ENCODE measurements at places on chromosomes 6 and 20.

- DNase-seq: no peak
These were observed 225.5 kb downstream of the BCKDHB start for GRCh38 chr6:80331974-80332373.

DNA sequence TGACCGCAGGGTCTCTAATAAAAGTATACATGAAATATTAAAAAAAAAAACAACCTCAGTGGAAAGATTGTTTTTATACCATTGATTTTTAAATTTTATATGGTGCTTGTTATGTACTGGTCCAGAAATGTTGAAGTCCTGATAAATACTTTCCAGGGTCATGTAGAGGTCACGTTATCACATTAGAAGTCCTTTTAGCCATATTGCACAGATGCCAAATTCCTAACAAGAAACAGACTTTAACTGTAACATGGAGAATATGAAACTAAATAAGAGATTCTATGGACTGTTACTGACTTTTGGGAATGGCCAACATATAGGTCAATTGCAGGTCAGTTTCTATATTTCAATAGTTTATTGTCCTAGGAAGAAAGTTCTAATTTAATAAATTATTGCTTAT is 89.0 kb downstream of the ADGRB3 start:
- DNase-seq: no peak

- DNase-seq: no peak
These were observed 139.2 kb upstream of the SASH1 start for GRCh38 chr6:148203281-148203925.

DNA sequence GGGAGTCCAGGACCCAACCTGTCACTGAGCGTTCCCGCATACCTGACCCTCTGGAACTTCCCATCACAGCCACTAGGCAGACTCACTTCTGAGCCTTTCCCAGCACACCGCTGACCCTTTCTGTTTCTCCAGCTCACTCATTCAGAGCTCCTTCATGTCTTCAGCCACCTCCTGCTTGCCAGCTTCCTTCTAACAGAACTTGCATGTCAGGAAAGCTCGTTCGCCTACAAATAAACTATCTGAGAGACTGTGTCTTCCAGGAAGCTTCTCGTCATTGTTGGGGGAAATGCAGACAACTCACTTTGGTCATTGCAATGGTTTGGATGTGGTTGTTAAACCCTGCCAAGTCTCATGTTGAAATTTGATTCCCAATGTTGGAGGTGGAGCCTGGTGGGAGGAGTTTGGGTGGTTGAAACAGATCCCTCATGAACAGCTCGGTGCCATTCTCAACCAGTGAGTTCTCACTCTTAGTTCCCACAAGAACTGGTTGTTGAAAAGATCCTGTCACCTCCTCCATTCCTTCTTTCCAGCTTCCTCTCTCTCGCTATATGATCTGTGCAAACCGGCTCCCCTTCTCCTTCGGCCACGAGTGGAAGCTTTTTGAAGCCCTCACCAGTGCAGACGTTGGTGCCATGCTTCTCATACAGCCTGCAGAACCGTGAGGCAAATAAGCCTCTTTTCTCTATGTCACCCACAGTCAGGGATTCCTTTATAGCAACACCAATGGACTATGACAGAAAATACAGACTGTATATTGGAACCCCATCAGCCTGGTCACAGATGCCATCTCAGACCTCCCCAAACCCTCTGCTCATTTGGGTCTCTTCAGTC is 1.4 kb upstream of the MUC21 start:
- peak; percentile 87 for DNase-seq

DNA sequence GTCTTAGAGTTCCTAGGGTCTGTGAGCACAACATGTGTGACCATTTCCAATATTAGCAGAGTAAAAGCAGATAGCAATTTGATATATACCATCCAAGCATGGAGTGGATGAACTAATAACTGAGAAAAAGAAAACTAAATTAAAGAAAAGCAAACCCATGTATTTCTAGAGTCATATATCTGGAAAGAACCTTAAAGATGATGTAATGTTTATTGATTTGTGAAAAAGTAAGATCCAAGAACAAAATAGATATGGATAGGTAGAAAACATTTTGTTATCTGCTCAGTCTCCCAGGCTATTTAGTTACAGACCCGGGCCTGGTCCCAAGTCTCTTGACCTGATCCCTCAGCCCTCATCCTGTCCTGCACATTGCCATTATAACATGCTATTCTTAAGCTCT is 526.8 kb downstream of the EPM2A start:
- no peak for DNase-seq

DNA sequence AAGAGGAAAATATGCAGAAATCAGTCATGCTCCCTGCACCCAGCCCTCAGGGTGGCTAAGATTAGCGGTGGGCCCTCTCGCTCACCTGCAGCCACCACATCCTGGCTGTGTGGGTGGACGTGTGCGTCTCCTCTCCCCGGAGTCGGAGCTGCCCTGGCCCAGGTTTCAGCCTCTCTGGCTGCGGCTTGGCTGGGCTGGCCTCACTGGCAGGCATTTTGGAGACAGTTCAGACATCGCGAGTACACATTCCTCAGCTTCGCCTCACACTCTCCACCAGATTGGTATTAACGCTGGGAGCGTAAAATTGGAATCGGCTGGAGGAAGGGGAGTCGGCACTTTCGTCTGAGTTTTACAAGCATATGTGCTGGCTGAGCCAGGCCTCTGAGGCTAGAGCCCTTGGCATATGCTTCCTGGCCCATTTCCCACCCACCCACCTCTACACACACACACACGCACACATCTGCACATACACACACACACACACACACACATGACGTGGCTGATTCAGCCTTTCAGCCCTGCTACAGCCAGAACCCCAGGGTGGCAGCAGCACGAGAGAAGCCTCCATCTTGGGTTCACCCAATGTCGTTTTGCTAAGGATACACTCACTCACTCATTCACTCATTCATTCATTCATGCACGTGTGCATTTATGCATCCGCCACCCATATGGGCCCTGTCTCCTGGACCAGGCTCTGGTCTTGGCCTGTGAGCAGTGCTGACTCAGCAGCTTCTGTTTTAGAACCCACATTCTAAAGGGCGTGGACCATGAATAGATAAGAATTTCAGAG is 42.9 kb downstream of the BCAS4 start:
- DNase-seq: no peak

GRCh38 chr20:10218536-10219451 is at the start of gene SNAP25:
Gene SNAP25, plus strand, starts transcription at chr20:10218830. Its CDS starts 56,662 bp downstream, at chr20:10275492.
- DNase-seq: peak; percentile 97

DNA sequence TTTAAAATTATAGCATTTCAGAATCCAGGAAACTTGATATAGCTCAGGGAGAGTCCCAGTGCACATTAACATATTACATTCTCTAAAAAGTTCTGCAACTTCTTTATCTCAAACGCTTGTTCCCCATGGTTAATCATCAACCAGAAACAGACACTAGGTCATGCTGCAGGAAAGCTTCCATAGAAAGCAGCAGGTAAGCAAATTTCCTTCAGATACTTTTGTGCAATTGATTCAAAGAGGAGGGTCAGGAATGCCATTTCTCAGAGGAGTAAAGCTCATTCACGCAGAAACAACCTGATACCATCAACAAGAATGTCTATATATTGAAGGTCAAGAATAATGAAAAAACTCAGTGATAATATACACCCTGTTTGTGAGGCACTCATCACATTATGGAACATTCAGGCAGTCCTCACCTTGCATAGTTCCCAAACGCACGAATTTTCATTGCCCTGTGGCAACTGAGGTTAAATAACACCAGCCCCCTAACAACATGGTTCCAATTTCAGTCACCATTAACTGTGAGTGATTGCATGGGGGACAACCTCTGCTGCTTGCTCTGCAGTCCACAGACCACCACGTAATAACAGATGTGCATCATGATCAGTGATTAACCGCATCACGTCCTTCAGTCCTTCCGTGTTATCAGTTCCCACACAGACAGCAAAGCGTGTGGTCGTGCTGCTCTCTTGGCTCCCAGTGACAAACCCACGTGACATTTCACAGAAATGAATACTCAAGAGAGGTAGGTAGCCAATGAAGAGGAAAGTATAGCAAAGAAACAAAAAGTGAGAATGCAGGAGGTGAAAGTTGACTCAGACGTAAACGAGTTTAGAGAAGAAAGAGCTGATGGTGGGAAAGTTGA is 95.7 kb downstream of the LY86 start:
- DNase-seq: no peak

GRCh38 chr6:62940848-62941247 is 270.4 kb upstream of the FKBP1C start:
- DNase-seq: no peak

DNA sequence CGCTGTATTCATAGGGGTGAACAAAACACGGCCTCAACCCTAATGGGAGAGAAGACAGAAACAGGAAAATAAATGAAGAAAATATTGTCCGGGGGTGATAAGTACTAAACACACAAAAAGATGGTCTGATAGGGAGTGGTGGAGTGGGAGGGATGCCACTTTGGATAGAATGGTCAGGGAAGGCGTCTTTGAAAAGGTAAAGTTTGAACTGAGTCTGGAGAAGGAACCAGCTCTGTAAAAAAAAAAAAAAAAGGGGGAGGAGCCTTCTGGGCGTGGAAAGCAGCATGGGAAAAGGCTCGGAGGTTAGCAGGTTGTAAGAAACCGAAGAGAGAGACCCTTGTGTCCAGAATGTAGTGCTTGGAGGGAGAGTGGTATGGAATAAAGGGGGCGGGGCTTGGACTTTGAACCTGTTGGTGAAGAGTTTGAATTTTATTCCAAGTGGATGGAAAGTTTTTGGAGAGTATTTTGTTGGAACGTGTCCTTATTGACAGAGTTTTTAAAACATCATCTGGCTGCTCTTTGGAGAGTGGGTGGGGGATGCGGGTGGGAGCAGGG is 1.8 kb downstream of the CHMP4B start:
- DNase-seq: no peak

DNA sequence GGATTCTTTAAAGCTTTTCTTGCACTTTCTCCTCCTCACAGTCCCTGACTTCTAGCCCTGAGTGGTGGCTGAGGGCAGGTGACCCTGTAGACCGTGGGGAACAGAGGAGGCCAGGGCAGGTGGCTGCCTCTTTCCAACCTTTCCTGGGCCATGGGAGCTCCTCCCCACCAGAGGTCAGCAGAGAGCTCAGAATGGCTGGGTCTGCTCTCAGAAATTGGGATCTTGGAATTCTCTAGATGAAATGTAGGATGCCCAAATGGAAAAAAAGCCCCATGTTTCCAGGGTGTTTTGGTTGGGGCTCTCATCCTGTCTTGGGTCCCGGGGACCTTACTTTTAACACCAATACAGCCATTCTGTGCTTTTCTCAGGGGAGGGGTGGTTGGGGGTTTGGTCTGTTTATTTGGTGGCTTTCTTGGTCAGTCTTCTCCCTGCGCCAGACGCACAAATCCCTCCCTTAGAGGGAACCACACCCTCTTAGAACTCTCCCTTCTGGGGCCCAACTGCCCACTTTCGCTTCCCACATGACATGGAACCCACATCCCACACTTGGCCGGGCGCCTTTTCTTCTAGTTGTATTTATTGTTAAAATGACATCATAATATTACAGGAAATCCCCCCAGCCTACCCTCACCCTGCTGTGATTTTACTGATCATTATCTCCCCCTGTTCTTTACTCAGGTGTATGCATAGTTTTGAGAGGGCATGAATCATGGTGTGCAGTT is 17.9 kb downstream of the GNAS start:
- peak; percentile 78 for DNase-seq

DNA sequence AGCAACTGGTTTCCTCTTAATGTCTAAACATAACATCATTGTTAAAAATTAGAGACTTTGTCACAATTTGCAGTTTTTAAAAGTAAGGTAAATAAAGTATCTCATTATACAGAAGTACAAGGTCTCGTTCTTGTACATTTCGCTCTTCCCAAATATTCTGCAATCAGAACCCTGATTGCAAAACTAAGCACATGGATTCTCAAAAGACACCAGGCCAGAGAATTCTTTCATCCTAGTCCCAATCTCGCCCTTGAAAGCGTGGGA is 355 bp upstream of the AKAP7 start:
- no peak for DNase-seq

DNA sequence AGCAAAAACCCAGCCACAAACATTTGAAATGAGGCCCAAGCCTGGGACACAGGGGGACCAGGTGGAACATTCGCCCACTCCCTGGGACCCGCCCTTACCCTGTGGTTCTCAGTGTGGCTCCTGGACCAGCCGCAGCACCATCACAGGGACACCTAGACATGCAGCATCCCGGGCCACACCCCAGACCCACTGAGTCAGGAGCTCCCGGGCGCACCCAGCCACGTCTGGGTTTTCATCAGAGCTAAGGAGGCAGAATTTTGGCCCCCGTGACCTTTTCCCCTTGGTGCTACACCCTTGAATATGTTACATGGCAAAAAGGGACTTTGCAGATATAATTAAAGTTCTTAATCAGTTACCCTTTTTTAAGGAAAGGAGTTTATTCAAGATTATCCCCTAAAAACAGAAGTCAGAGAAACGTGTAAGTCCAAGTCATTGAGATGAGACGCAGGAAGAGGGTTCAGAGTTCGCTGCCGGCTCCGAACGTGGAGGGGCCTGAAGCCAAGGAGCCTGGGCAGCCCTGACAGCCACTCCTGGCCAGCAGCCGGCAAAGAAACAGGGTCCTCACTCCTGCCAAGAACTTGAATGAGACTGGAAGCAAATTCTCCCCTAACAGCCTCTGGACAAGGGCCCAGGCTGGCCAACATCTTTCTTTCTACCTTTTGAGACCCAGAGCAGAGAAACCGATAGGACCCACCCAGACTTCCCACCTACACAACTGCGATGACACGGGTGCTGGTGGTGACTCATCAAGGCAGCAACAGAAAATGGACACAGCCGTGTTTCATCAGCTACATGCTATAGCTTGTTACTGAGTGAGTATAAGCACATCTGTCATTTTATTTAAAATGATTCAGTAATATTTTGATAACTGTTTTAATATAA is 25.3 kb downstream of the BFSP1 start:
- DNase-seq: peak; percentile 15

DNA sequence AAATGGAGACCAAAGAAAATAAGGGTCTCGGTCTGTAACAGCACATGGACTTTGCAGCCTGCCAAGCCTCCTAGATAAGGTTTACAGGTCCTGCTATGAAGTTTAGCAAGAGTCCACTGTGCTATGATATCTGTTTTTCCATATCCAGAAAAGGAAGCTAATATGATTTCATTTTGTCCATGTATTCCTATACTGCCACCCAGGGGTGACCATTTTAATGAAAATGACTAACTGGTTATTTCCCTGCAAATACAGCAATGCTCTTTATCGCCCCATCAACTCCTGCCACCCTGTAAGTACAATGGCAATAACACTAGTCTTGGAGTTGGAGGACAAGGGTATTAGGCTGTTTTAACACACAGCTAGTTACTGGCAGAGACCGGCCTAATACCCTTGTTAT is 115.2 kb upstream of the GLP1R start:
- DNase-seq: no peak

DNA sequence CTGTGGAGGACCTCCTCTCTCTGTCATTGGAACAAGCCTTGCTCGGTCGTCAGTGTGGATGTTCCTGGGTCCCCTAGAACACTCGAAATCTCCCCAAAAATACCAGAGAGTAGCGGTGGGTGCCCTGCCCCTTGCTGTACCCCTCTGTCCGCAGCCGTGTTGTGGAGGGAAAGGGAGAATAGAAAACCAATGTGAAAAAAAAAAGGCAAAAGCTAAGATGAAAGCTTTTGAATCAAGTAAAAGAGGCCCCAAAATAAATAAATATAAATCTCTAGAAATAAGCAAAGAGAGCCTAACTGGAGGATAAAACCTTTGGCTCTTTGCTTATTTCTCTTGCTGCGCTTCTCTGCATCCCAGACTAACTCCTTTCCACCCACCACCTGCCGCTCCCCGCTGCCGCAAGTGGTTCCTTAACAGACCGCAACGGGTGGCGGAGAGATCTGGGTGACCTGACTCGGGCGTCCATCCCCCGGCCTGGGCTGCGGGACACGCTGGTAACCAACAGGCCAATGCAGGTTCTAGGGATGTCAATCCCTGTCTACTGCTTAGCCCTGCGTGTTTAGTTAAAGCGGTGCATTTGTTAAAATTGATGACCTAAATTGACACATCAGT is 110.0 kb downstream of the GPX5 start:
- DNase-seq: no peak
